ENCODE measurements at places on chromosomes 3 and 15.

- no peak for DNase-seq
Measured at GRCh38 chr15:95170561-95171380, 939.4 kb downstream of the MCTP2 start.

- no peak for DNase-seq
Measured at GRCh38 chr3:37645517-37646380, 215.9 kb upstream of the CTDSPL start.

DNA sequence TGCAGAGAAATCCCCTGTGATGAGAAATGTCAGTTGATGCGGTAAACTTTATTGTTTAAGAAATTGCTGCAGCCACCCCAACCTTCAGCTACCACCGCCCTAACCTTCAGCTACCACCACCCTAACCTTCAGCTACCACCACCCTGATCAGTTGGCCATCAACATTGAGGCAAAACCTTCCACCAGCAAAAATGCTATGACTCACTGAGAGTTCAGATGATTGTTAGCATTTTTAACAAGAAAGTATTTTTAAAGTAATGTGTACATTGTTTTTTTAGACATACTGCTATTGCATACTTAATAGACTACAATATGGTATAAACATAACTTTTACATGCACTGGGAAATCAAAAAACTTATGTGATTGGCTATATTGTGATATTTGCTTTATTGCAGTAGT, 30.0 kb downstream of the U2SURP start:
- no peak for DNase-seq

GRCh38 chr3:171845481-171846284, 2.5 kb downstream of the TMEM212 start:
- DNase-seq = no peak

DNA sequence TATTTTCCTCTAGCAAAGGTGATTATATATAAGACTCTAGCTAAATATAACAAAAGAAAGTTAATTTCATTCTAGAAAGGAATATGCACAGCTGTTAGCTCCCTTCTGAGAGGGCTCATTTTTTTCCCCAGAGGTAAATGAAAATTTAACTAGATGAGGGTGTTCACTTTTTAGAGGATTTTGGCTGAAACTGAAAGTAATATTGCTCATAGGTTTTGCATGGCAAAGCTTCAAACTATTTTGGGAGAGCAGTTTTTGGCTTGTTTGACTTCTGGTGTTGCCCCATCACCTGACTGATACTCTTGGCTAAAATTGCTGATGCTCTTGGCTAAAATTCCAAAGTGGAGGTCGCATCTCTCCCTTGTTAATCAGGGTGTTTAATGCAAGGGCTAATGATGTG, 311.9 kb downstream of the EDEM1 start:
- no peak for DNase-seq

- DNase-seq = no peak
Measured at GRCh38 chr3:194375473-194376240, 6.1 kb upstream of the LRRC15 start.

DNA sequence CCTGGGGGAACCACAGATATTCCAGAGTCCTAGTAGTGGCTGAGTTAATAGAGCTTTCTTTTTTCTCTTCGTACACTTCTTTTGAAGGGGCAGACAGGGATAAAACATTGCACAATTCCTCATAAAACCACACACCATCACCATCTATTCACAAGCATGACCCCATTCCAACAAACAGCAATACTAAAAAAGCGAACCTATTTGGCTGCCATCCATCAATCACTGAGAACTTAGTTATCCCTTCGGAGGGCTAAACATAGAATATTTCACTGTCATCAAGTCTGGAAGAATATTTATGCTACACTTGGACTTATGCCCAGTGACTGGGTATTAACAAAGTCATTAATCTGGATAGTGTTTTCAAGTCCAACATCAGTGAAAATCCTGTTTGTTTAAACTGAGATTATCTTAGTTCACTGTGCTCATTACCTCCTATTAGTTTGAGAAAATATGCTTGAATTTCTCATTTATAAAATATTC, 80.3 kb upstream of the PRTG start:
- DNase-seq = no peak

GRCh38 chr3:191345334-191345733, 15.0 kb upstream of the UTS2B start:
- DNase-seq = no peak
